ENCODE measurements at places on chromosomes 11 and 22.

GRCh38 chr22:30680991-30681770 is 13.5 kb upstream of the OSBP2 start:
- no peak for DNase-seq

DNA sequence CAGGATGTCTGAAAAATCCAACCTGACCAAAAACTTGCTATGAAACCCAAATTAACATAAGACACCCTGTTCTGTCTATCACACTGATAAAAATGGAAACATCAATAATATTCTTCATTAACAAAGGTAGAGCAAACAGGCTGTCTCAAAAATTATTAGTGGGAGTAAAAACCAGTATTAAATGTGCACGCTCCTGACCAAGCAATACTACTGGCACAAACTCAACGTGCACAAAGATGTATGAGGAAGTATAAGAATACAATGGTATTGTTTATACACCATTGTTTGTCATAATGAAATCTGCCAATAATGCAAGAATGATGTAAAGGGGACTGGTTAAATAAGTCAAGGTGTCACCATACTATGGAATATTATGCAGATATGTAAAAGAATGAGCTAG is 288.5 kb downstream of the MN1 start:
- DNase-seq: no peak

DNA sequence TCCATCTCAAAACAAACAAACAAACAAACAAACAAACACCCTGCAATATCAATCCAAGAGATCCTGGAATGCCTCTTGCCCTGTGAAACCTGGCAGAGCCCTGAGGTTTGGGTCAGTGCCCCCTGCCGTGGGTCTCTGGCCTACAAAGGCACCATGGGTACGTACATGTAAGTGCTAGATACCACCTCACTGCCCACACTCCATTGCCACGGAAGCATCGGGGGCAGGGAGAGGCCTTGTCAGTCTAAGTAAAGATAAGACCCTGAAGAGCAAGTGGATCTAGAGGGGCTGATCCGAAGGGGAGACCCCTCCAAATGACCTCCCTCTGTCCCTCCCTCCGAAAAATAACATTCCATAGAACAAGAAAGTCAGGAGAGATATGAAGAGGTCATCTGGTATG is 2.0 kb upstream of the MIEF1 start:
- DNase-seq: no peak

DNA sequence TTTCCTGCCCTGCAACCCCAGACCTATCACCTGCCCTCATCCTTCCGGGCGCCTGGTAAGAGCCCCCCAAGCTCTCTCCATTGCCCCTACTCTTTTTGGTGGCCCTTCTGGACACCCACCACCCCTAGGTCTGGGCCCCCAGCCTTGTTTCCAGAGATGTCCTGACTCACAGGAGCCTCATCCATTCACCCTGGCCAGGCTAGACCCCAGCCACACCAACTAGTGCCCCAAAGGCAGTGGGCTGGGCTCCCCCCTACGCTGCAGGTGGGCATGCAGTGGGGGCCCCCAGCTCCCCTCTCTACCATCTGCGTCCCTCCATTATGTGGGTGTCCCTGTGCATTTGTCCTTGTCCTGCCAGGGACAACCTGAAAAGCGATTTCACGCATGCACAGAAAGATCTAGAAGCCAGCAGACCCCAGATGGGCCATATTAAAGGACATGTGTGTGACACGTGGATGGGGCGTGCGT is 1.4 kb downstream of the MRGPRF start:
- DNase-seq: no peak

DNA sequence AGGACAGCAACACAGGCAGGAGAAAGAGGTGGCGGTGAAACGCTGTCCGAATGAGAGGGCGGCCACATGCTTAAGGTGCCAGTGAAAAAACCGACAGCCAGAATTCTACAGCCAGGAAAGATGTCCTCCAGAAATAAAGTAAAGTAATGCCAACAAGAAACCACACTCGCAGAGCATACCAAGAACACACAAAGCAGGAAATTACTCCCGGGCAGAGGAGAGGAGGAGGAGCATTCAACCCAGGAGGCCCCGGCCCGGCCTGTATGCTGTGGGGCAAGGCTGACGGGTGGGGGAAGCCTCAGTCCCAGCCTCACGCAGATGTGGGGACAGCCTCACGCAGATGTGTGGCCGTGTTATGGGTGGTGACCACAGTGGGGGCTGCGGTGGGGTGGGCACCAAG is 28.0 kb downstream of the CHID1 start:
- DNase-seq: no peak

GRCh38 chr11:119318240-119319135 is 1.6 kb upstream of the MCAM start:
- DNase-seq: no peak

GRCh38 chr11:59582006-59582405 is 33.6 kb downstream of the OSBP start:
- no peak for DNase-seq

DNA sequence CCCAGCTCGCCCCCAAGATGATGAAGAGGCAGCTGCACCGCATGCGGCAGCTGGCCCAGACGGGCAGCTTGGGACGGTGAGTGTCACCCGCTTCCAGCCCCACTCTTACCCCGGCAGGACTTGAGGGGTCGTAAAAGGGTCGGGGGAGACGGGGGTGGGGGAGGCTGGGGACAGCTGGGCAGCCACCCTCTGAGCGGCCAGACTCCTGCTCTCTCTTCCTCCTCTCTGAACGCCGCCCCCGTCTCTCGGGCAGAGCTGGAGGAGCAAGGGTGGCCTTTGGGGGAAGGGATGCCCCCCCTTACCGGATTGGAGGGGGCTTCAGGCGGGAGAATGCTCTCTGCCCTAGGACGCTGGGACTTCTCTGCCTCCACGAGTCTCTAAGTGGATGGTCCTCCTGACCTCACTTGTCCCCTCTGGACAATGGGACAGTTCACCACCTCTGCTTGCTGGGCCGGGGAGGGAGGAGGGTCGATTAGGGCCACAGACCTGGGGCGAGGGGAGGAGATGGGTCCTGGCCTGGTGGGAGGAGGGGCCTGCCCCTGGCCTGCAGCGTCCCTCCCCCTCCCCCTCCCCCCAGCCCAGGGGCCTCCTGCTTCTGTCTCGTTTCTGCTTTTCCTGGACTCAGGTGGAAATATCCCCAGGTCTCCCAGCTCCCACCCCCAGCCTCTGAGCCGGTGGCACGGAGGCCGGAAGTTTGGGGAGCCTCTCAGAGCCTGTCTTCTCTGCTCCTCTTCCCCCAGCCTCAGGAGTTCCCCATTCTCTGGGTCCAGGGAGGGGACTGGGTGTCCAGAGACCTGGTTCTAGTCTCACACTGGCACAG is 512 bp downstream of the SH3BP1 start:
- DNase-seq: no peak

GRCh38 chr11:95074792-95075563 is 8.3 kb downstream of the SRSF8 start:
- DNase-seq: no peak

DNA sequence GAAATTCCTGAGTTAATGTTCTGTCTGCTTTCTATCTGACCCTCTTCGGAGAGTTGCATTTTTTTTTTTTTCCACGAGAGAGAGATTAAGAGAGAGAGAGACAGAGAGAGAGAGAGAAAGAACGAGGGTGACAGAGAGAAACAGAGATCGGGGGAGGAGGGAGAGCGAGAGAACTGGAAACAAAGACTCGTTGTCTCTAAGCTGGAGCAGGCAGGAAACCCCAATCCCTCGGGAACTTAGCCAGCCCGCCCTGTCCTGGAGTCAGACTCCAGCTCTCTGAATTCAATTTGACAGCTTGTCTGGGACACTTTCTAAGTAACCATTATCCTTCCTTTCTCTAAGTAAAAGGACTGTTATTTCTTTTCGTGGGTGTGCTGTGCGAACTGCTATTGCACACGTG is 76.9 kb downstream of the KCNJ1 start:
- no peak for DNase-seq

DNA sequence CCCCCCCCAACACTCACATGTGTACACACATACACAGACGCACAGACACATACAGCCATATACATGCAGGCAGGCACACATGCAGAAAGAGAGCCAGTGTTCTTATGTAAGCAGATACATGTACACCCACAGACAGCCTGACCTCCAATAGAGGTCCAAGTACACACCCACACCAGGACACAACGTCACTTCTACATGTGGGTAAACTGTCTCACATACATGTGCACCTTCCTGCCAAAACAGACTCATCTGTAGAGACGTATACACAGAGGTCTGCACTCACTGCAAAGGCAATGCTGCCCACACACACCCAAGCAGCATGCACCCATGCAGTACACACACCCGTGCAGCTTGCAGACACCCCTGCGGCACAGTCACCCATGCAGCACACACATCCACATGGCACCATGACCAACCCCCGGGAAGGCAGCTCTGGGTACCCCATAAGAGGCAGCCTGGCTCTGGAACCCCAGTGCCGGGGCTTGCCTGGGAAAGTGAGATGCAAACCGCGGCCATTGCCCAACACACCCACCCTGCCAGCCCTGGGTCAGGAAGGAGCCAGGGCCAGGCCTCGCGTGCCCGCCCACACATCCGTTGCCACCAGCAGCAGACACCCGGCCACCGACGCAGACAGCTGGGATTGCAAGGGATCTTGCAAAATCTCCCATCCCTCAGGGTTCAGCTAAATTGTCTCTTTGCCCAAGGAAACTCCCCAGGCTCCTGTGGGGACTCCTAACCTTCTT is 10.1 kb downstream of the CASTOR1 start:
- DNase-seq: no peak

GRCh38 chr22:27990879-27991278 is 71.8 kb upstream of the PITPNB start:
- no peak for DNase-seq

GRCh38 chr11:121586750-121587149 is 134.0 kb upstream of the SORL1-AS1 start:
- DNase-seq: no peak

DNA sequence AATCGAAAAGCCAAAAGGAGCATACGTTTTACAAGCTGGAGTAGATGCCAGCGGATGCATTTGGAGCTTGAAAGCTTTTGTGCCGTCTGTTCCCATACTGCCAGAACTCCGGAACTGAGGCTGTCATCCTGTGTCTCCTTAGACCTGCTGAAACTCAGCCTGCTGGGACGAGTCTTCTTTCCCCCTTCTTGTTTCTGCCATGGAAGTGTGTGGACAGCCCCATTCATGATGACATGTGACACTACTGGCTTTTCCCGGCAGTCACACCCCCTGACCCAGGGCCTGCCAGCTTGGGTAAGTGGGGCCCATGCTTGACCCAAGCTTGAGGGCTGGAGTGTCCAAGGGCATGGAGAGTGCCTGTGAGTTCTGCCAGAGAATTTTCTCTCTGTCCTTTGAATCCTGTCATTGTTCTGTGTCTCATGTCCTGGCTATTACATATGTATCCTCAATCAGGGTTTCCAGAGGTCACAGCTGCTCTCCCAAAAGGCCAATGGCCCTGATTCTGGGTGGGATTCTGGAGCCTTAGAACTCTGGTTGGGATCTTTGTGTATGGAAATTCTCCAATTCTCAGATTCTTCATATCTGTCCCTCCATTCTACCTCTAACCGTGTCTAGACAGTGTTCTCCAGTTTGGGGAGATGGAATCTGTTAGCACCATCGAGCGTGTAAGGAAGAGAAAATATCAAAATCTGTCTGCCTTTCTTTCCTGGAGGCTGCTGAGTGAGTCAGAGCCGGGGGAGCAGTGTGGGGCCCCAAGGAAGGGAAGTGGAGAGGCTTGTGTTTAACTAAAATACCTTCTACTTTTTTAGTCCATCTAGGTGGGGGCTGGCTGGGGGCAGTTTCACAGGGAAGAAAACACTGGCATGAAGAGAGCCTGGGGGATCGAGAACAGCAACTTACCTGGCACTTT is 73.2 kb downstream of the KIAA1671 start:
- DNase-seq: no peak

DNA sequence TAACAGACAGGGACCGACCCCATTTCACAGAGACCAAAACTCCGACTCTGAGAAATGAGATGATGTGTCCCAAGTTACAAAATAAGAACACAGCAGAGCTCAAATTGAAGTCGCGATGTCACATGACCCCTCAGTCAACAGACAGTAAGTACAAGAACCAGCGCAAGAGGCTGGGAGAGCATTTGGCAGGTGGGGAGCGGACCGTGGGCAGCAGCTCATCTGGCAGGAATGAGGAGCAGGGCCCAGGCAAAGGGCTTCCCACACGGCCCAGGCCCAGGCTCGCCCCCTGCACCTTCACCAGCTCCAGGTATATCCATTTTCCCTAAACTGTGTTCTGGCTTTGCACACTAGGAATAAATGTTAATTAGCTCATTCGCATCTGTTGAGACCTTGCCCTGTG is 34.3 kb downstream of the SCUBE1 start:
- DNase-seq: no peak

GRCh38 chr11:1953489-1954266 is 6.5 kb downstream of the MRPL23 start:
- no peak for DNase-seq

GRCh38 chr11:120710354-120711131 is 199.0 kb downstream of the GRIK4 start:
- DNase-seq: no peak

DNA sequence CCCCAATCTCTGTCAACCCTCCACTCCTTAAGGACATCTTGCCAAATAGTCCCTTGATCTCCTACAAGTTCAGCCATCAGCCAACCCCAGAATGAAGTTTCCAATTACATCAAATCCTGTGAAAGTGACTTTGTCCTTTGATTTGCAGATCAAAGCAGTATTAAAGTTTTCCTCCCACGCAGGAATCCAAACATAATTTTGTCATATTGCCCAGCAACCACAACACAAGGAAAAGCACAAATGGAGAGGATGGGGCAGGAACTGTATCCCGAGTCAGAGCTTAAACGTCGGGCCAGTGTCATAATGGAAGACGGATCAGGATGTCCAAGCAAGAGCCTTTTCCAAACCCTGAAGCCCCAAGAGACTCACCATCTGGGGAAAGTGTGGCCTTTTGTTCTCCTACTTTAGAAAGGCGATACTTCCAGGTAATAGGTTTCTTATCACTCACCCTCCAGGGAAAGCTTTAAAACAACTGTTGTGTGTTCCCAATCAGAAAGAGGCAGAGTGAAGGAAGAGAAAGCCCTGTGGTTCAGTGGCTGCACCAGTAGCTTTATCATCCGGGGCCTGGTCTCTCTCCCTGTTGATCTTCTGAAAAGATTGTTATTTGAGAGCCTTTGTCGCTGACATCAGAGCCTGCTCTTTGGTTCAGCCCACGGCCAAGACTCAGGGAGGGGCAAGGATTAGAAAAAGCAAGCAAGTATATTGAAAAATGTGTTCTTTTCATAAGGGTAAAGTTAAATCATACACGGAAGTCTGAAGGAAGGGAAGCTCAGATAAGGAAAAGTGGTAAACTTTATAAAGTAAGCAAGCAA is 41.7 kb downstream of the EXPH5 start:
- DNase-seq: no peak
